ENCODE measurements at places on chromosomes 5 and 9. TPM values are rescaled to one million over a fixed set of nuclear protein-coding genes. Genes with fewer than 3 reads are reported as not detected.

Gene GCNT4
- total RNA-seq = 2.0 TPM

Gene LIX1
- 33.4 TPM for total RNA-seq

Gene TARS1
- total RNA-seq = 99.5 TPM

Gene ABITRAM
- 11.7 TPM for total RNA-seq

Gene LIFR
- 90.1 TPM for total RNA-seq

Gene CAPSL
- 1.9 TPM for total RNA-seq

Gene TNC
- 254 TPM for total RNA-seq

Gene YTHDC2
- 31.6 TPM for total RNA-seq

Gene PRR7
- 5.5 TPM for total RNA-seq

DNA sequence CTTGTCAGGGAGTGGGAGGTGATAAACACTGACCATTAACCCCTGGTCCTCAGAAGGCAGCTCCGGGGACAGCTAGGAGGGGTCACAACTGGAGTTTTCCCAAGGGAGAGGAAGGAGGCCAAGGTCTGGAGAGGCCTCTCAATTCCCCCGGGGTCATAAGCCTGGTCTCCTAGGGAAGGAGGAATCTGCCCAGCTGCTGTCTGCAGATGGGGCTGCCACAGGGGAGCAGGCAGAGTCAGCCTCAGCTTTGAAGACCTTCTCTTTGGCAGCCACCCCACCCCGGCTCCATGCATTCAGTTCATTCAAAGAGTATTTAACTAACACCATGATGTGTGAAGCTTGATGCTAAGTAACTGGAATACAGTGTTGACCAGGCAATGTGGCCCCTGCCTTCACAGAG, 74.6 kb upstream of the HSPA9 start:
- no peaks in the 10 kb centered on the region for H3K36me3 ChIP-seq
- H3K27me3 ChIP-seq = no peaks in the 10 kb centered on the region
- DNase-seq = peak; percentile 74
- no peak overlapping the region for H3K27ac ChIP-seq

GRCh38 chr5:95808013-95808685, 14.4 kb downstream of the GLRX start:
- H3K36me3 ChIP-seq = no peaks in the 10 kb centered on the region
- H3K4me1 ChIP-seq = peaks cover 52% of the 10 kb centered on the region
- DNase-seq = no peak
- H3K27me3 ChIP-seq = no peaks in the 10 kb centered on the region
- H3K4me3 ChIP-seq = no peak overlapping the region
- peak overlapping the region; percentile 61 for H3K27ac ChIP-seq

DNA sequence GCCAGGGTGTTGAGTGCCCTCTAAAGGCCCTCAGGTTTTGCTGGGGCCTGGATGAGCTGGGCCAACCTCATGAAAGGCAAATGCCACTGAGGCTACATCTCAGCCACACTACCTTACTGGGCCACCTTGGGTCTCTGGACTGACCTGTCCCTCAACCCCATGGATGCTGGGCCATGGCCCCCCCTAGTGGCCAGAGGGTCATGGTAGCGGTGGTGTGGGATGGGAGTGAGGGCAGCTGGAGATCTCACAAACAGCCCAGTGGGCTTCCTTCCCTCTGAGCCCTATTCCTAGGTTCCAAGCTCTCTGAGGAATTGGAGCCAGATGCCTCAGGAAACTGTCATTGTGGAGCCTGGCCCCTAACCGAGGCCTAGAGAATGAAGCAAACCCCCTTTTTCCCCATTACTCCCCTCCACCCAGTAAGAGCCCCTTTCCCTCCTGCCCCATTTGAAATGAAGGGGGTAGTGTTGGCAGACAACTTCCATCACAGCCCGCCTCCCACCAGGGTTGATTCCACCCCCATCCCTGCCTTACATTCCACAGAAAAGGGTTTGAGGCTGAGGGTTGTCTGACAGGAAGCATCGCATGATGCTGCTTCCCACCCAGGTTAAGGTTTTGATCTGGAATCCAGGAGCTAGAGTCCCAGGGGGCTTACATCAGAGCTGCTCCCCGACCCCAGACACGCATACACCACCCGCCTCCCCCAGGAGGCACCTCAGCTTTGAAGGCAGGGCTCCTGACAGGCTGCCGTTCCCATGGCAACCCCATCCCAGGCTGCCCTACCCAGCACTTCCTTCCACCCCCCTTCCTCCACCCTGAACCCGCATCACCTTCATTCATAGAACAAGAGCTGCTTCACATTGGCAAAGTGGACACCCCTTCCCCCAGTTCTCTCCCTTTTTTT, 63.9 kb downstream of the PCDH1 start:
- H3K27ac ChIP-seq = no peak overlapping the region
- H3K36me3 ChIP-seq = no peaks in the 10 kb centered on the region
- H3K27me3 ChIP-seq = no peaks in the 10 kb centered on the region

DNA sequence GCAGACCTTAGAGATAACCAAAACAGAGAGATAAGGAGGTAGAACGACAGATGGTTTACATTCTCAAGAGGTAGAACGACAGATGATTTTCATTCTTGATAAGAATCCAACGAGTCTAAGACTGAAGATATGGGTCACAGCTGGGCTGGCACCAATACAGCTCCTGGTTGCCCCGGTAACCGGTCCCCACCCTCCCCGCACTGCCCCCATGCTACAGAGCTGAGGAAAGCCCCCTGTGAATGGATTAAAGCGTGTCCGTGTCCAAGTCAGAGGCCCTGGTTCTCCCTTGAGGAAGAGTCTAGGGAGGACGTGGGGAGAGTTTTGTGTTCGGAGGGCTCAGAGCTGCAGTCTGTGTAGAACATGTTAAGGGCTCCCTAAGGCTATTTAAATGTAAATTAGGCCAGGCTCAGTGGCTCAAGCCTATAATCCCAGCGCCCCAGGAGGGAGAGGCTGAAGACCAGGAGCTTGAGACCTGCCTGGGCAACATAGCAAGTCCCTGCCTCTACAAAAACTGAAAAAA, 8.1 kb downstream of the IDNK start:
- no peak for DNase-seq
- H3K4me1 ChIP-seq = peaks cover 7% of the 10 kb centered on the region
- no peaks in the 10 kb centered on the region for H3K27me3 ChIP-seq
- no peak overlapping the region for H3K4me3 ChIP-seq

DNA sequence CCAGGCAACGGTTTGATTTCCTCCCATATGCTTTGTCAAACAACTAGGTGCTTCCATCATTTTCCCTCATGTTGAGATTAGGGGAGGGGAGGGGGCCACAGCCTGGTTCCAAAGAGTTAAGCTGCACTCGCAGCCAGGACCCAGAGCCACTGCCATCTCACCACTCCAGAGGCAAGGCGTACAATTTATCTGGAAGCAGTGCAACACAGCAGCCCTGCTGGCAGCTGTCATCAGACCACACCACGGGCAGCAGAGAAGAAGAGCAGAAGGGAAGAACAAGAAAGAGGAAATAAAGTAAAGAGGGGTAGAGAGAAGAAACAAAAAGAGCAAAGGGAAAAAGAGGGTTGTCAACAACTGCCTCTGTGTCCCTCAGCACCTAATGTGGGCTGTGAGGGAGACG, 38.9 kb downstream of the MED27 start:
- H3K27ac ChIP-seq = no peak overlapping the region
- no peak for DNase-seq
- H3K4me1 ChIP-seq = no peaks in the 10 kb centered on the region

- H3K4me1 ChIP-seq = no peaks in the 10 kb centered on the region
- no peak overlapping the region for H3K27ac ChIP-seq
- no peak overlapping the region for H3K4me3 ChIP-seq
- peak; percentile 36 for DNase-seq
These were observed 140.8 kb downstream of the COL23A1 start for GRCh38 chr5:178449163-178450070.

GRCh38 chr5:4212071-4212739, 616.6 kb downstream of the IRX1 start:
- no peaks in the 10 kb centered on the region for H3K4me1 ChIP-seq
- H3K36me3 ChIP-seq = no peaks in the 10 kb centered on the region
- H3K27ac ChIP-seq = no peak overlapping the region
- H3K4me3 ChIP-seq = no peak overlapping the region

DNA sequence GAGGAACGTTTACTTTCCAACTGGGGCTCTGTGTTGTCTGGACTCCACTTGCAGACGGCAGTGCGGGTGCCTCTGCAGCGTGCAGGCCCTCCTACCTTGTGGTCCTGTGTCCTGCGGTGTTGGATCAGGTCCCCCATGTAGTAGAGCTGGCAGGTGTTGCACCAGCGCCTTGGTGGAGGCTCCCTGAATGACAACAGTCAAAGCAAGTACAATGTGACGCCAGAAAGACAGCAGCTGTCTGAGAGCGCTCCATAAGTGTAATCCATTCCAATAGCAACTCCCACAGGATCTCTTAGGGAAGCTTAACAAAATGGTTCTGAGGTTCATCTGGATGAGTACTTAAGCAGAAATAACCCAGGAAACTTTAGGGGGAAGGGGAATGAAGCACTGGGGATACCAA, 9.9 kb downstream of the BBLN start:
- DNase-seq = no peak
- H3K4me1 ChIP-seq = no peaks in the 10 kb centered on the region
- no peak overlapping the region for H3K27ac ChIP-seq
- H3K4me3 ChIP-seq = no peak overlapping the region

- H3K27ac ChIP-seq = no peak overlapping the region
- no peaks in the 10 kb centered on the region for H3K36me3 ChIP-seq
- no peak for DNase-seq
- H3K27me3 ChIP-seq = no peaks in the 10 kb centered on the region
- H3K4me3 ChIP-seq = no peak overlapping the region
These were observed 61.0 kb downstream of the SPEF2 start for GRCh38 chr5:35678661-35679060.

- no peak overlapping the region for H3K27ac ChIP-seq
- H3K36me3 ChIP-seq = no peaks in the 10 kb centered on the region
- H3K4me3 ChIP-seq = no peak overlapping the region
- no peaks in the 10 kb centered on the region for H3K27me3 ChIP-seq
- H3K4me1 ChIP-seq = no peaks in the 10 kb centered on the region
- no peak for DNase-seq
These were observed 3.9 kb downstream of the CEMIP2 start for GRCh38 chr9:71764463-71764862.

DNA sequence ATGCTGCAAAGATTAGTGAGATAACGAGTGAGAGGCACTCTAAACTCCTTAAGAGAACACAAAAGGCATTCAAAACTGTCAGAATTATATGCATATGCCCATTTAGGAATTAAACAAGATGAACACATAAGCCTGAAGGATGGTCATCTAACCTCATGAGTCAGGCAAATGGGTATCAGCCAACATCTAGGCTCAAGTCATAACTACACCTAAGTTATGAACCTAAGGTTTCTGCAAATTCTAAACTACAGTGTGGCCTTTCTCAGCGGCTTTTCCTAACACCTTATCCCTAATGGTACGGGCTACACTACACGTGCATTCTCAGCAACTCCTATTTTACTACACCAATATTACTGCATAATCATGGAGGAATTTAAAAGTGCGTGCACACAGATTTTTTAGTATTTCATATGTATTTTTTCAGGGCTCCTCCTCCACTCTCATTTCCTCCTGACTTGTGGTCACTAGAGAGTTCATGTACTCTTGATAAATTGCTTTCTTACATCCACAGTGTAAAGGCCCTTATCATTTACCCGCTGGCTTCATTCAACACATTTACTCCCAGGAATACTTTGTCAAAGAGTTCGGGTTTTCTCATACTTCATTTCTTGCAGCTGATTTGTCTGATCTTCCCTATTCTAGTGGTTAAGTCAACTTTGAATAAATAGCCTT, 316.5 kb downstream of the BNC2 start:
- no peaks in the 10 kb centered on the region for H3K27me3 ChIP-seq
- no peak overlapping the region for H3K4me3 ChIP-seq
- no peak overlapping the region for H3K27ac ChIP-seq

DNA sequence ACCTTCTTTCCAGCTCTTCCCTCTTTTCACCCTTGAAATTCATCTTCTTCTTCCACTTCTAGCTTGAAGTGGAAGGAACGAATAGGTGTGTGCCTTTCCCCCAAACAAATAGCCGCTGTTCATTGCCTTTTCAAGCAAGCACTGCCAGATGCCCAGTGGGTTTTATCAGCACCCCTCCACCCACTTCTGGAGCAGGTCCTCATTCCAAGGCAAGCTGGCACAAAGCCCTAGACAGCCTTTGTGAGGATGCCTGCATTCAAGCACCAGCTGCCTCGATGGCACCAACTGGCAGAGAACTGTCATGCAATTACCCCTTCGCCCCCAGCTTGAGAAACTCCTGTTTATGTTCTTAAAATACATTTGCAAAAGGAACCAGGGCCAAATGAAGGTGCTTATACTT, 36.5 kb downstream of the SERINC5 start:
- no peaks in the 10 kb centered on the region for H3K27me3 ChIP-seq
- no peak for DNase-seq
- no peaks in the 10 kb centered on the region for H3K36me3 ChIP-seq
- no peak overlapping the region for H3K4me3 ChIP-seq
- H3K4me1 ChIP-seq = no peaks in the 10 kb centered on the region

- no peaks in the 10 kb centered on the region for H3K36me3 ChIP-seq
- H3K27ac ChIP-seq = no peak overlapping the region
- H3K4me3 ChIP-seq = no peak overlapping the region
- no peak for DNase-seq
These were observed 42.8 kb downstream of the VLDLR start for GRCh38 chr9:2664174-2665065.

GRCh38 chr9:108489567-108489966, 366.2 kb downstream of the ACTL7B start:
- H3K4me3 ChIP-seq = no peak overlapping the region
- H3K27ac ChIP-seq = no peak overlapping the region
- H3K27me3 ChIP-seq = no peaks in the 10 kb centered on the region
- DNase-seq = no peak

- no peak overlapping the region for H3K27ac ChIP-seq
- H3K36me3 ChIP-seq = peaks cover 19% of the 10 kb centered on the region
- no peaks in the 10 kb centered on the region for H3K4me1 ChIP-seq
- H3K4me3 ChIP-seq = no peak overlapping the region
These were observed 50.6 kb downstream of the PTPN3 start for GRCh38 chr9:109447329-109448076.

- no peak overlapping the region for H3K4me3 ChIP-seq
- H3K27ac ChIP-seq = no peak overlapping the region
- H3K4me1 ChIP-seq = peaks cover 9% of the 10 kb centered on the region
- no peaks in the 10 kb centered on the region for H3K36me3 ChIP-seq
These were observed 213.7 kb downstream of the TMEM38B start for GRCh38 chr9:105908069-105908468.
